ENCODE measurements at places on chromosomes 5 and 9.

DNA sequence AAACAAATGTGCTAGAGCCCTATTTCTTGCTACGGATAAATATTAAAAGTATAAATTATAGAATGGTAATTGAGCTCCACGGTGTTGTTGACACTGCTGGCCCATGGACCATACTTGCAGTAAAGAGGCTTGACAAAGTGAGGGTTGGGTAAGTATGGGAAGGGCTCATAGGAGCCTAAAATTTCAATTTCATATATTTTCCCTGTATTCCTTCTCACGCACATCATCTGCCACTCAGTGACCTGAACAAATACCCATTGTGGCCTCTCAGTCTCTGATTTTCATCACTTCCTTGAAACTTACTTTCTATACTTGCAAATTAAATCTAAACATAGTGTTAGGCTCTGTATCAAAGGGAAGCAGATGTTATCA is 116.5 kb downstream of the PIK3R1 start:
- no peak for ATAC-seq

DNA sequence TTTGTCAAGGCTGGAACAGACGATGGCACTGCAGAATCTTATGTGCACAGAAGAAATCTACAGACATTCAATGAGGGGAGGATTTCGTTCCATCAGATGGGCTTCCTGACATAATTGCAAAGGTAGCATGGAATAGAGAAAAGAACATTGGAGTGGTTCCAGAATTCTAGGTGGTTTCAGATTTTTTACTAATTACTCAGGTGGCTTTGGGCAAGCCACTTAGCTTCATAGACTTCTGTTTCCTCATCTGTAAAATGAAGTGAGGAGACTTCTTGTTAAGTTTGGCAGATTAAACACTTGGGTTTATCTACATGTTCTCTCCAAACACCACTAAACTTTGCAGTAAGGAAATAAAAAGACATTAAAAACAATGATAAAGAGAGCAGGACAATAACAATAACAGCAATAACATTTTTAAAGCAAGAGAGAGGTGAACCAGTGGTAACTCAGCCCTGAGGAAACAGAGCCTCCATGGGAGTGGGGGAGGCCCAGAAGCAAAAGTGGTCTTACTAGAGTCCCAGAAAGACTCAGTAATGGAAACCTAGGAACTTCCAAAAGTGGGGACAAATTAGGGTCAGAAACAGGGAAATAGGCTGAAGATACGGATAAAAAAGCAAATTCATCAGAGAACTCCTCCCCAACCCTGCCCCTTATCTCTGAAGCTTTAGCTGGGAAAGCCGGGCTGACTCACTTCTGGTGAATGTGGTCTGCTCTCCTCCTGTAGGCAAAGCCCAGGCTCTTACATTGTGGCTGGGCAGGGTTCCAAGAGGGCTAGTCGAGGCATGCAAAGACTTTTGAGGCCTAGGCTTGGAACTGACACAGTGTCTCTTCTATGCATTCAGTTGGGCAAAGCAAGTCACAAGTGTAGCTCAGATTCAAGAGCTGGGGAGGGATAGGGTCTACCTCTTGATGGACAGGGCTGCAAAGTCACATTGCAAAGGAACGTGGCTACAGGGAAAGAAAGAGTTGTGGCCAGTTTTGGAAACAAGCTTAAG is 11.8 kb upstream of the ACTBL2 start:
- peak; percentile 39 for ATAC-seq

DNA sequence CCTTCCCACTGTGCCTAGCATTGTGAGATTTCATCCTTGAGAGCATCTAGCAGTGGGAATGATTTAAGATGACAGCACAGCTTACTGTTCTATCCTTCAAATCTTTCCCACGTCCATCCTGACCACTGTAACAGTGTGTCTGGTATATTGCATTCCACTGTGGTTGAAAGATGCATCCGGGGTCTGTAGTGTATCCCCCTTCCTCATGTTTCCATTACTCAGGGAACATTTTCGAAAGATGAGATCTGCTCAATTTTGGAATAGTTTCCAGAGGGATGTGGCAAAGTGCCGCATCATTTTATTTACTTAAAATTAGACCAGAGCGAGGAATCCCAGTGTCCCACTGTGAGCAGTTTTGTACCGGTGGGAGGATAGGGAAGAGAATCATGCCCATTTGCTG is 407.1 kb upstream of the PAPPA start:
- ATAC-seq, result no peak

DNA sequence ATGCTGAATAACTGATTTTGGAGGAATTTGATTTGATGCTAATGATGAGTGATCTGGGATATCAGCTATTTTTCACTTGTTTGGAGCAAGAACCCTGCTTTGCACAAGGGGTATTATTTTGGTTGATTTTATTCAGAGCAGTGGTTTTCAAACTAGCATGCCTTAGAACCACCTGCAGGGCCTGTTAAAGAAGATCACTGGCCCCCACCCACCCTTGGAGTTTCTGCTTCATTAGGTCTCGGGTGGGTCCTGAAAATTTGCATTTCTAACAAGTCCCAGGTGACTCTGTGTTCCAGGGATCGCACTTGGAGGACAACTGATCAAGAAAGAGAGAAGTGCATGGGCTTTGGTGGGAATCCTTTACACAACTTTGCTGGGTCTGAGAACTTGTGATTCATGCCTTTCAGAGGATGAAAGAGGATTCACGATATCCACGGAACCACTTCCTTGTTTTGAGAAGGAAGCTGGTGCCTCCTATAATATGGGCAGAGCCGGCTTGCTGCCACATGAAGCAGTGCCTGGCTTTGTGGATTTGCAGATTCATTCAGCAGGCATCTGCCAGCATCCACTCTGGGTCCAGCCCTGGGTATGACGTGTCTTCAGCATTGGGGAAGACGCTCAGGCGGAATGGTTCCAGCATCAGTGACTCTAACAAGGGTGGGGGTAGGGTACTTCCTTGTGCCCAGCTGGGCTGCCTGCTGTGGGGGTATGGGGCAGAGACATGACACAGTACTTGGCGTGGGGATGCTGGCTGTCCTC is 106.6 kb upstream of the PITX1 start:
- peak; percentile 25 for ATAC-seq

- ATAC-seq, result no peak
Observed at GRCh38 chr5:17436761-17437221, 61.2 kb upstream of the TAF11L2 start.

DNA sequence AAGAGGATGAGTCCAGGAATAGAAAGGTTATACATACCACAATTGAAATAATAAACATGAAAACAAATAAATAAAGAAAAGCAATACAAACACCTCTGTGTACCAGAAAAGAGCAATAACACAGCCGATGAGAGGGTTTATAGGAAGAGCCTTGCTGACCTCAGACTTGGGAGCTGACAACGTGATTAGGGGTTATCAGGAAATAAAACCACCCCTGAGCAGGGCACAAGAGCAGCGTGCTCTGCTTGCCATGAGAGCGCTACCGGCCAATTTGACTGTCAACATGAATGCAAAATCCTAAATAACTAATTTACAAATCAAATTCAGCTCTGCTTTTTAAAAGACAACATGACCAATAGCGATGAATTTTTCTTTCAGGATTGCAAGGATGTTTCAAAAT is 2.6 kb upstream of the FREM1 start:
- no peak for ATAC-seq

DNA sequence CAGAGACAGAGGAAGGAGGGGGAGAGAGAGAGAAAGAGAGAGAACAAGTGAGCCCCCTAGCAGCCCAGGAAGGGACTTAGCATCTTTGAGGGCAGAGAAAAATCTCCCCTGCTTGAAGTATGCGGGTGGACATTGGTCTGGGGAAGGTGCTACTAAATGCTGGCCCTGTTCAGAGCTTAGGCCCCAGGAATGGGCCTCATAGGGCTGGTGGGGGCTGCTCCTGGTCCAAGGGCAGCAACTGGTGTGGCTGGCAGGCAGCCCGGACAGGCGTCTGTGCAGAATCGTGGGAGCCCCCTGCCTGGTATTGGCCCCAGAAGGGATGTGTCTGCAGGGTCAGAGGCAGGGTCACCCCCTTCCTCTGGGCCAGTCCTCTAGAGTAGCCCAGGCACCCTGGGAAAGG is 47.8 kb upstream of the SUSD3 start:
- ATAC-seq, result no peak

DNA sequence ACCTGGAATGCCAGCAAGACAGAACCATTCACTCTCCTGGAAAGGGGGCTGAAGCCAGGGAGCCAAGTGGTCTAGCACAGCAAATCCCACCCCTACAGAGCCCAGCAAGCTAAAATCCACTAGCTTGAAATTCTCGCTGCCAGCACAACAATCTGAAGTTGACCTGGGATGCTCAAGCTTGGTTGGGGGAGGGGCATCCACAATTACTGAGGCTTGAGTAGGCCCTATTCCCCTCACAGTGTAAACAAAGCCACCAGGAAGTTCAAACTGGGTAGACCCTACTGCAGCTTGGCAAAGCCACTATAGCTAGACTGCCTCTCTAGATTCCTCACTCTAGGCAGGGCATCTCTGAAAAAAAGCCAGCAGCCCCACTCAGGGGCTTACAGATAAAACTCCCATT is 17.3 kb downstream of the RIGI start:
- no peak for ATAC-seq

GRCh38 chr9:27572566-27572917 is 739 bp downstream of the C9orf72 start:
- peak; percentile 65 for ATAC-seq

DNA sequence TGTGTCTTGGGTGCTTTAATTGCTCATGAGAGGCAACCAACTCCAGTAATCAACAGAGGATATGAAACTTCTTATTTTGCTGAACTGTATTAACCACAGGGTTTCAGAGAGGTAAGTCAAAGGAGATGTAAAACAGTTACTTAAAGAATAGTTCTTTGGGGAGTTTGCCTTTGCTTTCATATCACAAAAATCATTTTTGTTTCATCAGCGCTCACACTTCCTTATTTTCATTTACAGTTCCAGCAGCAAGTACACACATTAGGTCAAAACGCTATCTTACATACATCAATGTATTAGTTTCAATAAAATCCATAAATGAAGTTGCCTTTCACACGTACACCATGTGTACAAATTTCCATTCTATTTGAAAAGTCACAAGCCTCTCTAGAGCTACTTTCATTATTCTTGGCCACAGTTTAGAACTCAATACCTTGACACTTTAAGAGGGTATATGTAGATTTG is 50.1 kb downstream of the ST8SIA4 start:
- peak; percentile 94 for ATAC-seq

Measured in activated CD4-positive, CD25-positive, alpha-beta regulatory T cell treated with anti-CD3 and anti-CD28 coated beads, Interleukin-2, amount 50 U/mL, for 24 hours (primary cell).